ENCODE measurements at places on chromosomes 2 and 18.

- DNase-seq, result no peak
Observed at GRCh38 chr18:42425025-42425424, 470.0 kb downstream of the PIK3C3 start.

DNA sequence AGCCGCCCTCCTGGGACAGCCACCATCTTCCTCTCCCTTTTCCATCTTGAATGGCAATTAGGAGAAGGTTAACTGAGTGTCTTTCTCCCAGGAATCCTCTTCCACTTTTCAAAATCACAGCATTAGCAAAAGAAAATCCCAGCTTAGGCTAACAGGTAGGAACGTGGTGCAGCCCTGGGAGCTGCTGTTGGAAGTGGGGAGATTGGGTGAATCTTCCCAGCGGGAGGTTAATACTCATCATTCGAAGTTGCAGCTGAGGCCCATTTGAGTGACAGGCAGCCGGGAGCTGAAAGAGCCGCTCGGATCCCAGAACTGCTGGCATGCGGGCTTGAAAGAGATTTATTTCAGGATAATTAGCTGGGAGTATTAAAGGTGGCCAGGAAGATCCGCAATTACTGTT lies 306.0 kb downstream of the BCL11A start:
- DNase-seq, result no peak

- no peak for DNase-seq
Observed at GRCh38 chr2:176158855-176159662, 2.0 kb downstream of the HOXD3 start.

DNA sequence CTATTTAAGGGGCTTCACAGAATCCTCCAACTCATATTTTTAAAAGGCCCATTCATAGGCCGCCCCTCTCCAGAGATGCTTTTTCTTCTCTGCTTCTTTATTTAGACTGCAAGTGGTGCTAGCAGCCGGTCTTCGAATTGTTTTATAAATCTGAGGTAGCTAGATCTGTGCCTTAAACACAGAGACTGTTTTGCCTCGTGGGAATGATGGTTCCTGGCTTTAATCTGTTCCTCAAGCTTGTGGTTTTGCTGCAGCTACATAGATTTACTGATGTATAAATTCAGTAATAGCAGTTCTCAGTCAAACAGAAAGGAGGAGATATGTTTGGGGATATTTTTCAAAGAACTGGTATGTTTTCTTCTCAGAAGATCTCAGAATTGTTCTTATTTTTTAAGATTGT lies 45.3 kb downstream of the TNFRSF11A start:
- no peak for DNase-seq

- peak; percentile 96 for DNase-seq
Observed at GRCh38 chr18:52312346-52312745, 27.7 kb upstream of the DCC start.

DNA sequence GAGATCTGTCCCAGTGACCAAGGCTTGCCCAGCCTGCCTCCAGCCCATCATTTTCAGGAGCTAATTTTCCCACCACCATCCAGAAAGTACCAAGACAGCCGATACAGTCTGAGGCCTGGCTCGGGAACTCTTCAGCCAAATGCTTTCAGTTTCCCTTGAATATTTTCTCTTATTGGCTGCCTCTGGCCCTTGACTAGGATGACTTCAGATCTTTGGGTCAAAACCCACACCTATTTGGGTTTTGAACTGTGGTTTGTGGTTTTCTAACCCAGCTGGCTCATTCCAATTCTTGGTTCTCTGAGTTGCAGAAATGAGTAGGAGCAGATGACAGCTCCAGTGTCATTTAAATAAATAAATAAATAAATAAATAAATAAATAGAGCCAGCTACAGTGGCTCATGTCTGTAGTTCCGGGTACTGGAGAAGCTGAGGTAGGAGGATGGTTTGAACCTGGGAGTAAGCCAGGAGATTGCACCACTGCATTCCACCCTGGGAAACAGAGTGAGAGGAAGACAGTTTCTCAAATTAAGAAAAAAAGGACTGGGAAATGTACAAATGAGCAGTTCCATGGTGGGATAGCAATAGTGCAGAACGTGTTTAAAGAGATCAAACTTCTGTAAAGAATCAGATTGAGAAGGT lies 465.0 kb upstream of the SOX11 start:
- no peak for DNase-seq

DNA sequence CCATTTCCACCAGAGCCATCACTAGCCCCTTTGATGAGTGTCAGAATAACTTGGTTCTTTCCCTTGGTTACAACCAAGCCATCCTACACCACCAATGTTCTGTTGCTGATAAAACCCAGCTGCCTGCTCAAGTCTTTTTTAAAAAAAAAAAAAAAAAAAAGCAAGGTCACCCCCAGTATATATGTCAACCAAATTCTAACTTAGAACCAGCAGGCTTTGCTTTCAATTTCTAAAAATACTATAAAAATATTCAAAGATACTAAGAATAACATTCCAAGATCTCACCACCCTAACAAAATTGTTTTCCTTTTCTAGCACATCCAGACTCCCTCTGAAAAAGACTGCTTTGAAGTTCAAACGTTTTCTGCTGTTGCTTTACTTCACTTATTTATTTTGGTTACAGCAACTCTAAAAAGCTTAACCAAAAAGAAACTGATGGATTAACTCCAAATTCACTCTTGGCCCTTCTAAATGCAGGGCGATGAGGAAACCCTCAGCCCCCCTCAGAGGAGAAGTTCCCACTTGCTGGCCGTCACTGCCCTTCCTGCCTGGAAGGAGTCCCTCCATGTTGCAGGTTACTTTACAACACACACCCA lies 10.9 kb downstream of the UXS1 start:
- DNase-seq, result no peak

DNA sequence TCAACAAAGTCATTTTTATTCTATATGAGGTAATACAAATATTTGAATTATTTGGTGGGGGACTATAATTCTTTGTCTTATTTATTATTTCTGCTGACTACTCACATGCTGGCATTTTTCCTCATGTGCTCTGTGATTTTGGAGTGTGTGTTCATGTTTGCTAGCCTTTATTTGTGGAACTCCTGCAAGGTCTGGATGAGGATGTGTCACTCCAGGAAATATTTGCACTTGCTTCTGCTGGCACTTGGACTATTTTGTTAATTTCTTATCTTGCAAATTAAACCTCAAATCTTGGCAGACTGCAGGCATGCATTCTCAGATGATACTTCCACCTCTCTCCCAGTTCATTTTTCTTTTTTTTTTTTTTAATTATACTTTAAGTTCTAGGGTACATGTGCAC lies 34.1 kb downstream of the POLI start:
- DNase-seq, result no peak

DNA sequence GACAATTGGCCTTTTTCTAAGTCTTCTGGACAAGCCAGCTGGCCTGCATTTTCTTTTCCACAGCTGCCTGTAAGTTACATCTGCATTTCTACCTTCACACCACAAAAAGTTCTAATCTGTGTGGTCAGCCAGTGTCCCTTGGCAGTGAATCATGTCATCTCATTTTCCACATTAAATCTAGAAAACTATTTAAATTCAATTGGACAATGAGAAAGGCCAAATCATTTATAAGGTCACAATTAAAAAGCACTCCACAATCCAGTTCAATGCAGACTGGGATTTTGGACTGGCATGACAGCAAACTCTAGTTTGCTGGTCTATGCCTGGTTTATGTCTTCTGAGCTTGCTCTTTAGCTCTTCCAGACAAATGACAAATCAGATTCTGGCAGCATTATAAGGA lies 494.2 kb upstream of the SPHKAP start:
- DNase-seq, result no peak

Measured in DMS153 (cell line).